ENCODE measurements at places on chromosomes 5 and 9.
A peak's percentile ranks its signal among the peaks of the same experiment; 100 is the strongest.

DNA sequence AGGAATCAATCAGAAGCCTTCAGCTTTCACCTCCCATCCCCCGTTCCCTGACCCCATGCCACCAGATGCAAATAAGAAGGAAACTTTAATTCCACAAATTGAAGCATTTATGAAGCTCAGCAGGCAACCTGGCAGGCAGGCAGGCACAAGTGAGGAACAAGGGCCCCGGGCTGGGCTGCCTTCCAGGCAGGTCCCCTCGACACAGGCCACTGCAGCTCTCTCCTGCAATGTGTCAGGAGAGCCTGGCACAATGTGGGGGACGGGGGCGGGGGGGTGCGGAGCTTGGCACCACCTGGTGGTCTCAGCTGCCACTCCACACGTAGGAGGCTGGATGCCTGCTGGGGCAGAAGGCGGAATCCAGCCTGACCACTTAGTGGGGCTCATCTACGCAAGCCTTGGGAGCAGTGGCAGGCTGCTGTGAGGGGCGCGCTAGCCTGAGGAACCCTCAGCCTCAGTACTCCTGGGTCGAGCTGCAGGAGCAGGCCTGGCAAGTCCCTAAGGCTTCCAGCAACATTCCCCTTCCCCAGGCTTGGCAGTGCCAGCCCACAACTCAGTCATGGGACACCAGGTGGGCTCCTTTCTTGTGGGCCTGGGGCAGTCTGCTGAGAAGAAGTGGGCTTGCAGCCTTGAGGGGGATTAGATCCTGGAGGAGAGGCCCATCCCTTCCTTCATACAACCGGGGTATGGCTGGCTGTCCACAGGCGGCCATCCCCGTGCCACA lies 50.2 kb upstream of the KCNMB1 start:
- DNase-seq, result no peak

DNA sequence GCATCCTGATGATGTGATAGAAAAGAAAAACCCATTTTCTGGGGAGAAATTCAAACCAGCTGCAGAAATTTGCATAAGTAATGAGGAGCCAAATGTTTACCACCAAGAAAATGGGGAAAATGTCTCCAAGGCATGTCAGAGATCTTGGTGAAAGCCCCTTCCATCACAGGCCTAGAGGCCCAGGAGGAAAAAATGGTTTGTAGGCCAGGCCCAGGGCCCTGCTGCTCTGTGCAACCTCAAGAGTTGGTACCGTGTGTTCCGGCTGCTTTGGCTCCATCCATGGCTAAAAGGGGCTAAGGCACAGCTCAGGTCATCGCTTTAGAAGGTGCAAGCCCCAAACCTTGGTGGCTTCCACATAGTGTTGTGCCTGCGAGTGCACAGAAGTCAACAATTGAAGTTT lies 543.1 kb downstream of the ZNF608 start:
- no peak for DNase-seq

GRCh38 chr5:124234022-124234769 lies 512.2 kb downstream of the ZNF608 start:
- DNase-seq, result no peak

DNA sequence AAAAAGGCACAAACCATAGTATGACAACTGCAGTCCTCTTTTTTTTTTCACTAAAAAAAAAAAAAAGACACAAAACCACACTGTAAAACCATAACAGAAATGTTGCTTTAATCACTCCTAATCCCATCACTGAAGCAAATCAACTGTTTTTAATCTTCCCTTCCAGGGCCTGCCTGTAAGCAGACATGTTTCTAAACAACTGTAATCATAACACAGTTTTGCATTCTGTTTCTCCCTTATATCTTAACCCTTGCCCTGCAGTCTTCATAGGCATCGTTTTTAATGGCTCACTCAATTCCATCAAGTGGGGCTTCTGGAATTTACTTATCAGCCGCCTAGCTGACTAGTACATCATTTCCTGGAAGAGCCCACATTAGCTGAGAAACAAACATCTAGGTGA lies 111.0 kb upstream of the SLC25A48 start:
- no peak for DNase-seq

- peak; percentile 82 for DNase-seq
These were observed 1.1 kb downstream of the CFAP77 start for GRCh38 chr9:132411091-132411508.

- DNase-seq, result no peak
These were observed 75.2 kb upstream of the ADAMTS2 start for GRCh38 chr5:179420476-179420875.

DNA sequence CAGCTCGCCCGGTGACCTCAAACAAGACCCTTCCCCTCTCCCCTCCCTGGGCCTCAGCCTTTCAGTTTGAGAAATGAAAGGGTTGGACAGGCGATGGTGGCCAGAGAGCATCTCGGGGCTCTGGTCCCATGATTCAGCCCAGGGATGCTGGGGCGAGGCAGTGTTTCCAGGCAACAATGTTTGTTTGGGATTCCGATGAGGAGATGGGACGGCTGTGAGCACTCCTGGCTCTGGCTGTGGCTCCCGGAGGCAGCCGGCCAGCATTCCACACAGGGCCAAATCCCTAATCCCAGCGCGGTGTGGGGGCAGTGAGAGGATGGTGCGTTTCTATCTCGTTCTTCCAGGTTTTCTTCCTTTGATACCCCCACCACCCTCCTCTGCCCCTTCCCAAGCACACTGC lies 66.0 kb downstream of the HMCN2 start:
- DNase-seq, result no peak

DNA sequence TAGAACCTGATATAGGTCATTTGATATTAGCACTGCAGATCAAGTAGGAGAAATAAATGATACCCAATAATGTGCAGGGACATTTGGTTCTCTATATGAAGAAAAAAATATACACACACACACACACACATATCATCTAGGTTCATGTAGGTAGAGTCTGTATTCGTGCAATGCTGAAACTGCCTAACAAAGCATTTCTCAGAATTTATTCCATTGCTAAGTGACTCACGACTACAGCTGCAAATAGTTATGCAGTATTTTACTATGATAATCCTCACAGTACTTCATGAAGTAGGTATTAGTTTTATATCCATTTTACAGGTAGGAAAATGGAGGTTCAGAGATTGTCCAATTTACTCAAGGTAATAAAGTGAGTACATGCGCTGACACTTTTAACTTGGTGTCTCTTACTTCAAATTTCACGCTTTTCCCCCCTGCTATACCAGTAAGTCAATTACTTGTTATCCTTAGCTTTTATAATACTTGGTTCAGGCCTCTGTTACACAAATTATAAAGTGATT lies 2.4 kb downstream of the GIN1 start:
- no peak for DNase-seq

GRCh38 chr9:38659538-38659937 lies 39.1 kb upstream of the ANKRD18A start:
- DNase-seq, result no peak

DNA sequence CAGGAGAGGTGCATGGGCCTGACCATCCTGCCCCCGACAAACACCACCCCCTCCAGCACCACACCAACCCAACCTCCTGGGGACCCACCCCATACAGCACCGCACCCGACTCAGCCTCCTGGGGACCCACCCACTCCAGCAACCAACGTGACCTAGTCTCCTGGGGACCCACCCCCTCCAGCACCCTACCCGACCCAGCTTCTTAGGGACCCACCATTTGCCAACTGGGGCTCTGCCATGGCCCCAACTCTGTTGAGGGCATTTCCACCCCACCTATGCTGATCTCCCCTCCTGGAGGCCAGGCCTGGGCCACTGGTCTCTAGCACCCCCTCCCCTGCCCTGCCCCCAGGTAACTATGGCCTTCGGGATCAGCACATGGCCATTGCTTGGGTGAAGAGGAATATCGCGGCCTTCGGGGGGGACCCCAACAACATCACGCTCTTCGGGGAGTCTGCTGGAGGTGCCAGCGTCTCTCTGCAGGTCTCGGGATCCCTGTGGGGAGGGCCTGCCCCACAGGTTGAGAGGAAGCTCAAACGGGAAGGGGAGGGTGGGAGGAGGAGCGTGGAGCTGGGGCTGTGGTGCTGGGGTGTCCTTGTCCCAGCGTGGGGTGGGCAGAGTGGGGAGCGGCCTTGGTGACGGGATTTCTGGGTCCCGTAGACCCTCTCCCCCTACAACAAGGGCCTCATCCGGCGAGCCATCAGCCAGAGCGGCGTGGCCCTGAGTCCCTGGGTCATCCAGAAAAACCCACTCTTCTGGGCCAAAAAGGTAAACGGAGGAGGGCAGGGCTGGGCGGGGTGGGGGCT lies 4.6 kb downstream of the CEL start:
- no peak for DNase-seq

DNA sequence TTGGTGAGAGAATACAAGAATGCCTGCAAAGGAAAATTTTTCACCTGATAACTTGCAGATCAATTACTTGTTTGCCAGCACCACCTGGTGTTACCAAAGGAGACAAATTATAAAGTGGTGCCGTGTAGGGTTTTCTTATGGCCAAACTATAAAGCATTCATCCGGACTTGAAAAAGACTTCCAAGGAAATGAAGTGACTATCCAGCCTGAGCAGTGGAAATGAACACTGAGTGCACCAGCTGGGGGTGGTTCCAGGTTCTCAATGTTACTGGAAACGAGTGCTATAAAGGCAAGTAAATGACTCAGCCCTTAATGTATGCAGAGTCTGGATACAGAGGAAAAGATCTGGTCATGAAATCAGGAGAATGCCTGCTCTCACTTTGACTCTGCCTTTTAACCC lies 113.1 kb downstream of the DNAH5 start:
- peak; percentile 25 for DNase-seq

DNA sequence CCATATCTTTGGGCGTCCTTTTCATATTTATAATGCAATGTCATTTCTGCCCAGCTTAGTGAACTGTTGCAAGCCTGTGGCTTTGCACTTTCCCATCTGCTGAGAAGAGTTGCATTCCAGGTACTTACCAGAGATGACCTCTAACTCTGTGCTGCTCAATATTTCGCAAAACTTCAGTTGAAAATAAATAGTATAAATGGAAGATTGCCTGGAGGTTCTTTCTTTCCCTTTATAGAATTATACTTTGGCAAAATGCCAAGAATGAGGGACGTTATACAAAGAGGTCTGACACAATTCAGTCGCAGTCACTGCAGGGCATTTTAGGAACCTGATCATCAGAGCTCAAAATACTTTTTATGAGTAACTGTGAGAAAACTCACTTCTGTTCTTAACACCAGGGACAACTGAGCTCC lies 18.9 kb upstream of the VLDLR start:
- DNase-seq, result no peak

GRCh38 chr5:155906046-155906445 lies 420.9 kb upstream of the SGCD start:
- DNase-seq, result peak; percentile 21

DNA sequence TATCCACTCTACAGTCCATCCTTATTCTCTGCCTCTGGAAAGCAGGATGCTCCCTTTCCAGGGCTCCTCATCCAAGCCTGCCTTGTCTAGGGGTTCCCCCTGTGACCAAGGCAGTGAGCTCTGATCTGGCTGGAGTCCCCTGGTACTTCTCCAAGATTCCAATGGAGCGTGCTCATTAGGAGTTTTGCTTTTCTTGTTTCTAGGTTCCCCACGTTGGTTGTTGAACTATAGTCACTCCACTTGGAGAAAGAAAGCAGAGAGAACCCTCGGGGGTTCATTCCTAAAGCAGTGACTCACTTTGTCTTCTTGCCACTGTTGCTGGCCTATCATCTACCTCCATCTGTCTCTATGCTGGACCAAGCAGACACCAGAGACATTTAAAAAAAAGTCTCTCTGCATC lies 192.6 kb downstream of the TLE4 start:
- no peak for DNase-seq

GRCh38 chr9:21392270-21392669 lies 7.1 kb upstream of the IFNA2 start:
- DNase-seq, result peak; percentile 81

GRCh38 chr5:73256462-73256861 lies 83.5 kb downstream of the TMEM174 start:
- no peak for DNase-seq

DNA sequence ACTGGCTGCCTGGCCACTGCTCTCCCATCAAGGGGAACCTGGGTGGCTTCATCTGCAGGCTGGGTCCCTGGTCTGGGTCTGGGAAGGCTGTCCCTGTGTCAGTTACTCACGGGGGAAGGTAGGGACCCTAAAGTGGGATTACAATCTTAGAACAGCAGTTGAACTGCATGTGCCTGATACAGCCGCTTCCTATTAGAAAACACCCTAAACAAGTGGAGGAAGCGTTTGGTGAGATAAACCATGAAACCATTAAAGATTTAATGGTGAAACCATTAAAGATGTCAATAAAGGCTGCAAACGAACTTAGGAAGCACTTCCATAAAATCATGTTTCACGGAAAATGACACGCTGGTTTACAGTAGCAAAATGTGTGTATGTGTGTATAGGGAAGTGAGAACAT lies 2.5 kb upstream of the GFI1B start:
- DNase-seq, result no peak

GRCh38 chr5:125281667-125282066 lies 535.2 kb upstream of the ZNF608 start:
- DNase-seq, result no peak

DNA sequence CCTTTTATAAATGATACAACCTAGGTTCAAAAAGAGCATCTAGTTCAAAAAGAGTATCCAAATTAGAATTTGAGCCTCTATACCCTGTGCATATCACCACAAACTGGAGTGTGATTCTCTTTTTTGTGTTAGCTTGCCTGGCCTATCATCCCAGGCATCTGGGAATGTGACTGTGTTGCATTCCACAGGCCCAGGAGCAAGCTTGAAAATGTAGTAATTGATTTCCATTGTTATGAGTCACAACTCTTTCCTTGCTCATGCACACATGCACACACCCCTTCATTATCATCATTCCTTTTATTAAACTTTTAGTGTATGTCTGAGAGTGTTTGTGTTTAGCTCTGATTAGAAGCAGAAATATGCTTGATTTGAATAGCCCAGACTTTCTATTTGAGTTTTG lies 75.2 kb downstream of the FCHO2 start:
- DNase-seq, result peak; percentile 54

DNA sequence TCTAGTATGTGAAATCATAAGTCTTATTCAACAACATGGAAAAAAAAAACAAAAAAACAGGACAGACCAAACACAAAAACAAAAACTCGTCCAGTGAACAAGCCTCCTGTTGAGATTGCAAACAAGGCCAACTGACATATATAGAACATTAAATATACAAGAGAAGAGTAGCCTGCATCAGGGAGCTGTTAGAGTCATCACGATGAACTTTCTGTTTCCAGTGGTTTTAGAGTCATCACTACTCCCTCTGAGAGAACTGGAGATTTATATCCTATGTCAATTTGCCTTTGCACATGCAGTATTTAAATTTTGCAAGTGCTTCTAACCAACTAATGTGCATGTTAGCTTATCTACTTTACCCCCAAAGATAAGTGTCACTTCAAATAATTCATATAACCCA lies 9.9 kb downstream of the SNCAIP start:
- no peak for DNase-seq

DNA sequence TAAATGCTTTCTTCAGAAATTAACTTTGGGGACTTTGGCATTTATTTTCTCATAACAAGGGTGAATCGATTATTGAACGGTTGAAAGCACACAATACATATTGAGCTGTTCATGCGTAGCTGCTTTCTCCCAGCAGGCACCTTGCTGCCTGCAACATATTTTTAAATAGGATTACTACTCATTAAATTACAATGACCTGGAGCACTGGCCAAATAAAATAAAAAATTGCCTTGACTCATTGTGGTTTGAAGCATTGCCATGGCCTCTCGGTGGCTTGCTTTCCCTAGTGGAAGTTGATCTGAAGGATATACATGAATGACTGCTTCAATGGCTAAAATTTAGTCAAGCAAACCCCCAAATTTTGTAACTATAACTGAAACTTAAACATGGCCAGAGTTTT lies 181.6 kb upstream of the NUDT12 start:
- no peak for DNase-seq

GRCh38 chr9:13450723-13451122 lies 171.2 kb upstream of the MPDZ start:
- DNase-seq, result no peak

- no peak for DNase-seq
These were observed 44.7 kb upstream of the OTP start for GRCh38 chr5:77683171-77683732.
